ENCODE measurements at places on chromosomes 6 and 20.

DNA sequence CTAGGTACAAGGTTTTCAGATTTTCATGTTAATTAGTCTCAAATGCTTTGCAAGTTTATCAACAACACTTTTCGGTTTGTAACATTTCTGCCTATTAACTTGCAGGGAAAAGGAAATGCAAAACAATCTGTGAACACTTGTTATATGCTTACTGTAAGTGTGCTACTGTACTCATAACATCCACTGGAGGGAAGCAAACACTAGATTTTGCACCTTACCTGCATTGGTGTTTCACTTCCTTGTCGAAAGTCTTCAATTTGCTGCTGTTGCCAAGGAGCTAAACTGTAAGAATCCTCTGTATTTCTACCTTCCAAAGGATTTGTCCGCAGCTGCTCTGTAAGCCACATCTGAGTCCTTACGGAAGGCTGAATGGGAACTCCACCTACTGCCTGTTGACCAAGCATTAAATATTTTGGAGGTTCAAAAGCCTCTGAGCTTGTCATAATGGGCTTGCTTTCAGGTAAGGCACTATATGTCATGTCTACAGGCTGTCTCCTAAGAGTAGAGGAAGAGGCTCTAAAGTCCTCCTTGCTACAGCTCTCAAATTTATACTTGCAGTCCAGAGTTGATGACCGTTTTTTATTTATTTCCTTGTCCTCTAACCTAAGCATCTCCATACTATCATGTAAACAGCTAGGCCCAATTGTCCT is 17.3 kb downstream of the PLN start:
- peak; percentile 11 for DNase-seq

DNA sequence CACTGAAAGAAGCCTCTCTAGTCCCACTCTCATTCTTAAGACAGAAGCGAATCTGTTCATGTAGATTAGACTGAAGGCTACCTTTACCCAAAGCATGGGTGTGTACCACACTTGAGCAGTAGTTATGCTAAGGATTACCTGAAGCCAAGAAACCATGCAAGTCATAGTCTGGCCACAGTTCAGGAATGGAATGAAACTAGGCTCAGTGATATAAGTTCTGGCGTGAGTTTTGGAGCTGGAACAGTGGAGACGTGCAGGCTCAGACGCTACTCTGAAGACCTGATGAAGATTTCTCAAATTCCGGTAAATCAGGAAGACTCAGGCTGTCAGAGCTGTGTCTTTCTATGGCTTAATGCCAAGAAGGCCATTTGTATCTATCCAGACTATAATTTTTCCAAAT is 219.9 kb downstream of the HDGFL1 start:
- no peak for DNase-seq

DNA sequence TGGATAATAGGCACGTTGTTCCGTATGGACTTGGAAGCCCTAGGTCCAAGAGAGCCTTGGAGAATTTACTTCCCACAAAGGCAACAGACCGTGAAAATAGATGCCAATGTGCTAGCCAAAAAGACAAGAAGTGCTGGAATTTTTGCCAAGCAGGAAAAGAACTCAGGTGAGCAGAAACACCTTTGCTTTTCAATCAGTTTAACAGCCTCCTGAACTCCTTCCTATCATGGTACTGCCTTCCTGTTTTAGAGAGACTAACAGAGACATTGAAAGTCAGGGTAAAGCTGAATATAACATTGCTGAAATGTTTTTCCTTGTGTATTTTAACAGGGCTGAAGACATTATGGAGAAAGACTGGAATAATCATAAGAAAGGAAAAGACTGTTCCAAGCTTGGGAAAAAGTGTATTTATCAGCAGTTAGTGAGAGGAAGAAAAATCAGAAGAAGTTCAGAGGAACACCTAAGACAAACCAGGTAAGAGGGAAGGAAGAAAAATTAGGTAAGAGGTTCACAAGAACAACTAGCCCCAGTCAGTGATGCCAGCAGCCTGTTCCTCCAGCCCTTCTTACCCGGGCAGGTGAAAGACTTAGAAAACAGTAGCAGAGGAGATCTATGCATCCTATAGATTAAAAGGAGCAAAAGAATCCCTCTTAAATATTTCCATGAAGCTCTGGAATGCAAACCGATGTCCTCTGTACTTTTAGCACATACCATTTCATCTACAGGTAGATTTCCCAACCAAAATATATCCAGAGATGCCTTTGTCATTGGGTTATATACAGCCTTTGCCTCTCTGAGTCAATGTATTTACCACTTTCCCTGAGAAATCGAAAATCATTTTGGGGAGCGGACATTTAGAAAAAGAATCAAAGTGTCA is 4.0 kb downstream of the EDN1 start:
- no peak for DNase-seq

DNA sequence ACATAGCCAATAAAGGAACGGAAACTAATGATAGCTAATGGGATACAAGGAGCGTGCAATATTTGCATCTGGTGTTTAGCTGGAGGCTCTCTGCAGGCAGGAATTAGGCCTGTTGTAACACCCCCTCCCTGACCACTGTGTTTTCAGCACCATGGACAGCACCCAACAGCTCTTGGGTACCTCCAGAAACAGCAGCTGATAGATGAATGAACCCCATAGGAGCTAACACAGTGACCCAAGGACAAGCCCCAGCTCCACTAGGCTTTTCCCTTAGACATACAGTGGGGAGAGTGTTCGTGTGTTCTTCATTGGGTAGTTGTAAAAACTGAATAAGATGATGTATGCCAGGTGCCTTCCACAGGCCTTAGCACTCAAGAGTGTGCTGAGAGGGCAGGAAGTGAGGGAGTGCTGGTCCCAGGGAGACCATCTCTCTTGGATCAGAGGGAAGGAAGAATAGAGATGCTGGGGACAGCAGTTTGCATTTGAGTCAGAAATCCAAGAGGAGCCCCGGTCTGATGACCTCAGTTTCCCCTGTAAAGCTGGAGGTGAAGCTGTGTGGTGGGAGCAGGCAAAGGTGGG is 161.3 kb downstream of the PHACTR3 start:
- no peak for DNase-seq

DNA sequence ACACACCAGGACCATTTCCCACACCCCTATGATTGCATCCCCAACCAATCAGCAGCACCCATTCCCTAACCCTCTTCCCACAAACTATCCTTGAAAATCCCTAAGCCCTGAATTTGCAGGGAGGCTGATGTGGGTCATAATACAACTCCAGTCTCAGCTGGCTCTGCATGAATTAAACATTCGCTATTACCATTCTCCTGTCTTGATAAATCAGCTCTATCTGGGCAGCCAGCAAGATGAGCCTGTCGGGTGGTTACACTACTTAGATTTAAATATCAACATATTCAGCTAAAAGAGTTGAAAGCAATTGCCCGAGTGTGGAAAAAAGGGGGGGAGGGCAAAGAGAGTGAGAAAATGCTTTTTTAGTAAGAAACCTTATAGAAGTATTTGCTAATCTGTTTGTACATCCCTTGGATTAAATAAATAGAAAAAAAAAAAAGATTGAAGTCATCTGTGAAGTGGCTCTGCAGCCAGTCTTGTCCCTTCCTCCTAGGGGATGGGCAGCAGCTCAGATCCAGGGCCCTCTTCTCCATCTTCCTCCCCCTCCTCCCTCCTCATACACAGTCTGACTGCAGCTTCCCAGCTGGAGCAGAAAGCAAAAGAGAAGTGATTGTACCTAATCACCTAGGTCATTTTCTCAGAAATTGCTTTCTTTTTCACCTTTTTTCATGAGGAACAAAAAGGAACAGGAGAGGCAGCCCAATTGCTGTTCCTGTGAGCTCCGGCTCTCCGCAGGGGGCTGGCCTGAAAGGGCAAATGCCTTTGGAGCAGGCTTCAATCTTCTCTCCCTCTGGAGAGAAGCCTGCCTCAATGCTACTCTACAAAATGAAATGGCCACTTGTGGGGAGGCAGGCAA is 356.6 kb upstream of the SULF2 start:
- no peak for DNase-seq

DNA sequence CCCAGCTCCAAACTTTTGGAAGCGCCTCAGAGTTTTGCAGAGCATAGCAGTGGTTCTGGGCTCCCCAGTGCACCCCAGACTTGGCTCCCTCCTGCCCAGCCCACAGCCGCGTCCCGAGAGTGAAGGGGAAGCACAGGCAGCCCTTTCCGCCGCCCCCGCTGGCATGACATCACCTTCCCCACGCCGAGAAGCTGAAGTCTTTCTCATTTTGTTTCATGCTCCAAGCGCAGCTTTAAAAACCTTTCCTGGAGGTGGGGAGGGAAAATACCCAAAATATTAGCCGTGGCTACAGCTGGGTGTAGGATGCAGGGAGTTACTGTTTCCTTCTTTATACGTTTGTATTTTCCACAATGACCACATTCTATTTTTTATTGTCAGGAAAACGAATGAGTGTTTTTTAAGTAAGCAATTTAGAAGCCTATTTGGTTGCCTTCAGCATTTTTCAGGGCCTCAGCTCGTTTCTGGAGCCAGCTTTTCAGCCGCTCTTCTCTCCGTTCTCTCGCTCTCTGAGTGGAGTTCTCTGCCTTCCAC is 72.9 kb downstream of the SNX5 start:
- DNase-seq = no peak

DNA sequence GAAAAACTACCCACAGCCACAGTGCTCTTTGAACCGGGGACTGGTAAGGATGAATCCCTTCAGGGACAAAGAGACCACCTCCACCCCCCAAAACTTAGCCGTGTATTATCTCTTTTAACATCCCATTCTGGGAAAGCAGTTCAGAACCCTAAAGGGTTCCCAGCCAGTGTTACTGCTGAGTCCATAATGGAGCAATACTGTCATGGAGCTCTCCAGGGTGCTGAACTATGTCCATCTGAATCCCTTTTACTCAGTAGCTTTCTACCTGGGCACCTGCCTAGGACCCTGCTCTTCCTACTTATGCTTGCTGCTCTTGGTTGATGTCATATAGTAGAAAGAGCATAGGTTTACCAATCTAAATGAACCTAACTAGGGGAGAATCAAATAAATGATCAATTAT is 22.3 kb upstream of the SAYSD1 start:
- no peak for DNase-seq

Measured in NCI-H1417 (cell line).